ENCODE measurements at places on chromosomes 6 and 20.

- DNase-seq = no peak
These were observed 99.3 kb downstream of the TTLL2 start for GRCh38 chr6:167424060-167424673.

- DNase-seq = no peak
These were observed 5.9 kb downstream of the ECI2 start for GRCh38 chr6:4129446-4129845.

DNA sequence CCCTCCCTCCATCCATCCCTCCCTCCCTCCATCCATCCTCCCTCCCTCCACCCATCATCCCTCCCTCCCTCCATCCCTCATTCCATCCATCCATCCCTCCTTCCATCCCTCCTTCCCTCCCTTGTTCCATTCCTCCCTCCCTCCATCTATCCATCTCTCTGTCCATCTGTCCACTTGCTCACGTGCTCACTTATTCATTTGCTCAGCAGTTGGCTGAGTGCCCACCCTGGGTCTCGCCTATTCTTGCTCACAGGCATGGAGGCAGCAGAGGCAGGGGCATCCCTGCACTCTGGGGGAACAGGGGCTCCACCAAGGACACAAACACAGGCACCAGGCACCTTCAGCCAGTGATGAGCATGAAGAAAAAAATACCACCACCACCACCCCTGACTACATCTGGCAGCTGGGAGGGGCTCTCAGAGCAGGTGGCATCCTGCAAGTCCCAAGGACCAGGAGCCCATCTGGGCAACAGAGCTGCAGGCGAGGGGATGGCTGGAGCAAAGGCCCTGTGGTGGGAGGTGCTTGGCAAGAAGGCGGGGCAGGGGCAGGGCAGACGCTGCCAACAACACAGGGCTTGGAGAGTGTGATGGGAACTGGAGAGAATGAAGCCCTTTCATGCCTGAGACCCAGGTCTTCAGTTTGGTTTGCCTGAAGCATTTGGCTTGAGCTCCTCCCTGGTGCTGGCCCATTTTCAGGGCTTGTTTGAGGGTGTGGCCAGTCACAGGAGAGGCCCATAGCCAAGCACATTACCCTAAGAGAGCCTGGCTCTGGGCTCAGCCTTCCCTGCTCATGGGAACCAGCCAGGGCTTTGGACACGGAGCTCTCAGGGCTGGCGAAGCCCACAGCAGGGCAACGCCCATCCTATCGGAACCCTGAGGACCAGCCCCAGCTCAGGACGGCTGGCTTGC lies 40.2 kb upstream of the MRGBP start:
- no peak for DNase-seq

- DNase-seq = no peak
These were observed 67.7 kb downstream of the PHACTR2 start for GRCh38 chr6:143745166-143746133.

DNA sequence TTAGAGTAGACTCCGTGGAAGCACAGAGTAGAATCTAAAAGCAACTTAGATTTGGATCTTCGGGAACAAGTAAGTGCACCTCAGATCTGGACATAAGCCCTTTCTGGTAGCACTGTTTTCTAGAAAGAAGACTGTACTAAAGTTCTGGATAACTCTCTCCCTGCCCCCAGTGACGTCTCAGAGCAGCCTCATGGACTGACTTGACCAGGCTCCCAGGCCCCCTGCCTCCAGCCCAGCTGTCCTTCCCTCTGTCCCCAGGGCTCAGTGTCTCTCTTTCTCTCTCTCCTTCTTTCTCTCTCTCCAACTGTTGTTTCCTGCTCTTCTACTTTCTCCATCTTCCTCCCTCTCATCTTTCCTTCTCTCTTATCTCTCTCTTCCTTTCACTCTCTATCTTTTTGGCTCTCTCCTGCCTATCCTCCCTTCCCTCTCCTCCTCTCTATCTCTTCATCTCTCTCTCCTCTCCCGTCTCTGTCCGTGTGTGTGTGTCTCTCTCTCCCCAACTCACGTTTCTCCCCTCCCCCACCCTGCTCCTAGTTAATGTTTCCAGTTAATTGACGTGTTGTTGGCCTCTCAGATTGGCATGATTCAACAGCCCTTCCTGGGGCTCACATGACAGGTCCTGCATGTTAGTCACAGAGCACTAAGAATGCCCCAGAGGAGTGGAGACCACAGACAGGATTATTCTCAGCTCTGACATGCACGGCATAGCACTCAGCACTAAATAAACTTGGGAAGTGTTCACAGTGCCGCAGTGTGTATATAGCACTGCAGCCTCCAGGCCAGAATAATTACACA lies 180.4 kb upstream of the FOXQ1 start:
- DNase-seq = no peak

DNA sequence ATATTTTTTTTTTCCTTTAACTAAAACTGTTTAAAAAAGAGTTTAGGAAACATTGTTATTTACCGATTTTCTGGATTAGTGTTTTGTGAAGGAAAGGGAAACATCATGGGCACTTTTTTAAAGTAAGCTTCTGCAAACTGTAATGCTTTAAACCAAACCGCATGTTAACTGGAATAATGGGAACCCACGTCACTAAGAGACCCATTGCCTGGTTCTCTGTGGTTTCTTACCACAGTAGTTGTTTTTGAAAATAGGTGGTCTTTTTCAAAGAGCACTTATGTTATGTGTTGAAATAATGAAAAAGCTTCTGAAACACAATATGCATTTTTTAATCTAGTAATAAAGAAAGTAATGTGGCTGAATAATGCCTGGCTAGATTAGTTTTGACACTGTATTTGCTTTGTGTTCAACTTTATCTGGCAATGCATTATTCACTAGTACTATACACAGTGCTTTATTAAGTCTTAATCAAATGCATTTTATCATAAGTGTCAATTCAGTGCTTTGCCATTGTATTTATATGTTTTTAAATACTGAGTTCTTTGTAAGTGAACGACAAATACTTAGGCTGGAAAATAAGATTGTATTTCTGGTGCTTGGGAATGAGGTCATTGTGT lies 754.1 kb upstream of the FLRT3 start:
- no peak for DNase-seq

DNA sequence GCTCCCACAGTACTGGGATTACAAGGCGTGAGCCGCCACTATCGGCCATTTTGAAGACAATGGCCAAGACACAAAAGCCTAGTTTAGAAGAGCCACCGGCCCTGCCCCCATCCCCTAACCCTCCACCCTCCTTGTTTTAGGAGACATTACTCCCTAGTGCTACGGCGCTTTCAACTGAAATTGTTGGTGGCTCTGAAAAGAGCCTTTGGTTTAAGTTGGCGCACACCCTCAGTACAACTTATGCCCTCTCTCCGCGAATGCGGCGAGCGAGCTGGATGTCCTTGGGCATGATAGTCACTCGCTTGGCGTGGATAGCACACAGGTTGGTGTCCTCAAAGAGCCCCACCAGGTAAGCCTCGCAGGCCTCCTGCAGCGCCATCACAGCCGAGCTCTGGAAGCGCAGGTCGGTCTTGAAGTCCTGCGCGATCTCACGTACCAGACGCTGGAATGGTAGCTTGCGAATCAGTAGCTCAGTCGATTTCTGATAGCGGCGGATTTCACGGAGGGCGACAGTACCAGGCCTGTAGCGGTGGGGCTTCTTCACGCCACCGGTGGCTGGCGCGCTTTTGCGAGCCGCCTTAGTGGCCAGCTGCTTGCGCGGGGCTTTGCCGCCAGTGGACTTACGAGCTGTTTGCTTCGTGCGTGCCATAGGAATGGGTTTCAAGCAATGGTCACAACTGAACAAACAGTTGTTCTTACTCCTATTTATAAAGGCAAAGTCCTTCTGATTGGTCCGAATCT lies 114.9 kb upstream of the BTN3A2 start:
- DNase-seq = peak; percentile 95

DNA sequence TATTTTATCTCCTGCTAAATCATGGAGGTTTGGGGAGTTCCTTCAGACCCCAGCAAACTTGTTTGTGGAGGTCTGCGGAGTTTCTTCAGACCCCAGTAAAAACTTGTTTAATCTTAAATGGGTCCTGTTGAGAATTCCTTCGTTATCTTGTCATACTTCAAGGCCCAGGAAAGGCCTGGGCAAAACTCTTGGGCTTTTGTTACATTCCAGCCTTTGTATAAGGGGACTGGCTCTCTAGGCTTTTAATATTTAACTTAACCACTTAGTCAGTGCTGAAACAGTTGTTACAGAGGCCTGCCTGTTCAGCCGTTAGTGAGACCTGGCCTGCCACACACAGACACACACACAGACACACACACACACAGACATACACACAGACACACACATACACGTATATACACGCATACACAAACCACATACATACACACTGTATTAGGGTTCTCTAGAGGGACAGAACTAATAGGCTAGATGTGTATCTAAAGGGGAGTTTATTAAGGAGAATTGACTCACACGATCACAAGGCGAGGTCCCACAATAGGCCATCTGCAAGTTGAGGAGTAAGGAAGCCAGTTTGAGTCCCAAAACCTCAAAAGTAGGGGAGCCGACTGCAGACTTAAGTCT lies 21.3 kb upstream of the CST3 start:
- DNase-seq = no peak

- DNase-seq = no peak
These were observed 42.0 kb downstream of the UQCC1 start for GRCh38 chr20:35369804-35370203.

DNA sequence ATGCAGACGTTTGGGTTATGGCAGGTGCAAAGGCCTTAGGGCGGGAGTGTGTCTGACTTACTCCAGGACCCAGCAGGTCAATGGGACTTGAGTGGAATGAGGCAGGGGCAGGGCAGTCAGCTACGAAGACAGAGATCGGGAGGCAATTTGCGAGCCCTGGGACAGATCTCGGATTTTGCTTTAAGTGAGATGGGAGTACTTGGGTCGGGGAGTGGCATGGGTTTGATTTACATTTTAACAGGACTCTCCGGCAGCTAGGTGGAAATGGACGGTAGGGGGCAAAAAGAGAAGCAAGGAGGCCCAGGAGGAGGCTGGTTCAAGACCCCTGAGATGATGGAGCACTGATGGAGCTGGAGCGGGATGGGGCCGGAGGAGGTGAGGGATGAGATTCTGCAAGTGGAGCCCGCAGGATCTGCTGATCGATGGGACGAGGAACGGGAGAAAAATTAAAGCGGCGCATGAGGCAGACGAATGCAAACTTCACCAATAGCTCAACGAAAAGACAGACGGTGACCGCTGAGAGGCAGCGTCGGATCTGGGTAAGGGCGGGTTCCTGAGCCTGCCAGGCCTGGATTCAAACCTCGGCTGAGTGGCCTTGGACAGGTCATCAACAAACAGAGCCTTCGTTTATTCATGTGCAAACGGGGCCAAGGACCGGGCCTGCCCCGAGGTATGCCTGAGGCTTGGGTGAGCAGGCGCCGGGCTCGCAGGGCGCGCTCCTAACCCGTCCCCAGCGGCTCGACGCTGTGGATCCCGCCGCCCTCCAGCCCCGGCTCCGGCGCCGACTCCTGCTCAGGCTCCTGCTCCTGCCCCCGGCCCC lies 756 bp upstream of the RBCK1 start:
- DNase-seq = peak; percentile 90

GRCh38 chr6:90677440-90677839 lies 90.6 kb upstream of the MAP3K7 start:
- DNase-seq = peak; percentile 2

DNA sequence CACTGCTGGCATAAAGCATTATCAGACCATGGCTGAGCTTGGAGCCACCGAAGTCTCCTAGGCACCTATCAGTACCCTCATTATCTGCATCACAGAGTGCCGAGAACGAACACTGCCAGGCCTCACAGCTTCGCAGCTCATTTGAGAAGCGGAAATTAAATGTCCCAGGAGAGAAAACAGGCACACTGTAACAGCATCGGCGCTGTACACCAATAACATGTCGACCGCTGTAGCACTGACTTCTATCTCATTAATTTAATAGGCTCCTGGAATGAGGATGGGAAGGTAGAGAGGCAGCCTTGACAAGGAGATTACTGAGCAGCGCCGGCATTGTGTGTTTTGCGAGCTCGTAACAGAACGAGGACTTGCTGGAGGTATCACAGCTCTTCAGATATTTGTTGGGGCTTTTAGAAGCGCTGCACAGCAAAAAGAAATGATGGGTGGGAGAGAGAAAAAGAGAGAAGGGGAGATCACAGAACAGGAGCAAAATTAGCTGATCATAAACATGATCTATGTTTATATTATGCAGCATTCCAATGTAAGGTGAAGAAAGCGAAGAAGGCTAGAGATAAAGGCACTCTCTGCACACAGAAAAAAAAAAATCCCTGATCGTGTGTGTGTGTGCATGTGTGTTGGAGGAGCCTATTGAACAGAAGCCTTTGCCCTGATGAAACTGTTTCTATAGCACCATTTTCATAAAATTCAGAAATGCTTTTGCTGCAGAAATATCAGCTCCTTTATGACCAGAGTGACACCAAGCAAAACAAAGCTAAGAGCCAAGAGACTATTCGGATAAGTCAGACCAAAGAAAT lies 29.2 kb downstream of the ID4 start:
- DNase-seq = no peak

DNA sequence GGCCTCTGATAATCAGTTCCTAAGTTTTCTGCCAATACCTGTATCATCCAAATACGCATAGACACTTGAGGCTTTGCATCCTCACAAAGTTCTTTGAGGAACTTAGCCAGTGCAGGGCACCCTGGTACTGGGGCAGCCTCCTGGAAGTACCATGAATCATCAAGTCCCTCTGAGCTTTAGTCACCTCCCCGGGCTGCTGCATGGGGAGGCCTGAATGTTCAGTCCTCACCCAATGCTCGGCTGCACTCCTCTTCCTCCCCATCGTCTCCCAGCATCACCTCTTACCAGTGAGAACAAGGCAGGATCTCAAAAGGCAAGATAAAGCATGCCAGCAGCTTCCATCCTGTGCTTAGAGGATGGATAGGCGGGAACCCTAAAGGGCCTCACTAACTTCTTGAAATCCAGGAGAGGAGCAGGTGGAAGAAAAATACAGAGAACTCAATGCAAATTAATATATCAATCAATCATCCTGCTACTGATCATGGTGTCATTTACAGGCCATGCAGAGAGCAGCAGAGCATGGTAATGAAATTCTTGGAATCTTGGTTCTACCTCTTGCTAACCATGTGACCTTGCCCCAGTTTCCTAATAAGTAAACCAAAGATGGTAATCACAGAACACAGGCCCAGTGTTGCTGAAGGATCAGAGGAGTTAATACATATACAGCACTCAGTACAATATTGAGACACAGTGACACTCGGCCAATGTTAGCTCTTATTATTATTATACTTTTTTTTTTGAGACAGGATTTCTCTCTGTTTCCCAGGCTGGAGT lies 4.7 kb upstream of the CCN6 start:
- DNase-seq = no peak

DNA sequence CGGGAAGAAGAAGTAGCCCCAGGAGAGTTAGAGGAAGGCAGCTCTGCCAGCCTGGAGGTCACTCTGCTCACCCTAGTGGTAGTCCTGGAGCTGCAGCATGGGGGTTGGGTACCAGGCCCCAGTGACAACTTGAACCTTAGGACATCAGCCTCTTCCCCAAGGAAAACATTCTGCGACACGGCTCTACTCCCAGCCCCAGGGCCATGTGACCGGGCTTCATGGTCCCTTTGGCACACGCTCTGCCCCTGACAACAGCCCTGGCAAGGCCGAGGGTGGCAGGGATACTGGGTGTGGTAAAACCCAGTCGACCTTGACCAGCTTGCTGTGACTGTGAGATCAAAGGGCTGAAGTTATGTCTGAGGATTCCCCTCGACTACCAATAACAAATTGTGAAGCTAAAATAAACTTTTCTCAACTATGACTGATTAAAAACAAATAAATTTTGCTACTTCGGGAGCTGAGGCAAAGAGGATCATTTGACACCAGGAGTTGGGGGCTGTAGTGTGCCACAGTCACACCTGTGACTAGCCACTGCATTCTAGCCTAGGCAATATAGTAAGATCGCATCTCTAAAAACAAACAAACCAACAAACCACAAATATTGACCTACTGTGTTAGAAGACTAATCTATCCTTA lies 24.4 kb upstream of the ARID1B start:
- peak; percentile 3 for DNase-seq
